ENCODE measurements at places on chromosomes 1 and 21. TPM values are rescaled to one million over a fixed set of nuclear protein-coding genes. Genes with fewer than 3 reads are reported as not detected.

GRCh38 chr1:14910984-14911721 is 242.4 kb upstream of the TMEM51 start:
- no peak overlapping the region for H3K27ac ChIP-seq
- H3K4me1 ChIP-seq = no peaks in the 10 kb centered on the region
- DNase-seq = no peak
- H3K36me3 ChIP-seq = no peaks in the 10 kb centered on the region

GRCh38 chr1:173474097-173474779 is 2.9 kb upstream of the PRDX6 start:
- peaks cover 3% of the 10 kb centered on the region for H3K36me3 ChIP-seq
- no peak for DNase-seq
- no peaks in the 10 kb centered on the region for H3K27me3 ChIP-seq
- peaks cover 36% of the 10 kb centered on the region for H3K4me1 ChIP-seq
- H3K27ac ChIP-seq = peak overlapping the region; percentile 83

GRCh38 chr1:29679316-29679715 is 443.0 kb downstream of the PTPRU start:
- no peak overlapping the region for H3K4me3 ChIP-seq
- DNase-seq = no peak
- peaks cover 14% of the 10 kb centered on the region for H3K4me1 ChIP-seq
- H3K36me3 ChIP-seq = no peaks in the 10 kb centered on the region

DNA sequence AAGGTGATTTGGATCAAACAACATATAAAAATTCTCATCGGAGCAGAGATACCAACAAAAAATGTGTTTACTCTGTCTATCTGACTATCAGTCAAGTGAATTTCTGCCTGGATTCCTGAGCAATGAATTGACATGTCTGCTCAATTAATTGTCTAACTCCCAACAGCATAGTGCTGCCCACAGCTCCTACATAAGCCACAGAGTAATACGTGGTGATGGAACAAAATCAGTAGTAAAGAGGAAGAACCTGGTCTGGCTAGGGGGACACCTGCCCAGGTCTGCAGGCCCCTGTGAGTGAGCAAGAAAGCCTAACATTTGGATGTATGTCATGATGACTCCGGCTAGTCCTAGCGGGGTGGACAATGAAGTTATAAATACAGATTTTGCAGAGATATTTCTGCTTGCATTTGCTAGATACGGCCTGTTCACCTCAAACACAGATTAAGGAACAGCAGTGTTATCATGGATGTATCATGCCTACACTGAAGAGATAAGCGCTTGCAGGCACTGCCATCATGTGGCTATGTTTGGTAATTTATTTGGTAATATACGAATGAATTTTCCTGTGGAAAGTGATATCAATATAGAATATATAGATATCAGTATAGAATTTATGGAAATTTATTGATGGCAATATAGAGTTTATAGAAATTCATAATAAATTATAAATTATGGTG is 69.6 kb upstream of the LRRC8B start:
- DNase-seq = peak; percentile 12
- no peaks in the 10 kb centered on the region for H3K36me3 ChIP-seq
- no peak overlapping the region for H3K4me3 ChIP-seq
- no peak overlapping the region for H3K27ac ChIP-seq
- H3K27me3 ChIP-seq = no peaks in the 10 kb centered on the region

Gene PEX10
- 18.6 TPM for total RNA-seq

Gene ECE1
- total RNA-seq = 172 TPM

Measured in astrocyte (in vitro differentiated cells and primary cell).